ENCODE measurements at places on chromosomes 2 and 18.

GRCh38 chr2:86671337-86671981, 47.8 kb upstream of the RNF103 start:
- no peak for DNase-seq

DNA sequence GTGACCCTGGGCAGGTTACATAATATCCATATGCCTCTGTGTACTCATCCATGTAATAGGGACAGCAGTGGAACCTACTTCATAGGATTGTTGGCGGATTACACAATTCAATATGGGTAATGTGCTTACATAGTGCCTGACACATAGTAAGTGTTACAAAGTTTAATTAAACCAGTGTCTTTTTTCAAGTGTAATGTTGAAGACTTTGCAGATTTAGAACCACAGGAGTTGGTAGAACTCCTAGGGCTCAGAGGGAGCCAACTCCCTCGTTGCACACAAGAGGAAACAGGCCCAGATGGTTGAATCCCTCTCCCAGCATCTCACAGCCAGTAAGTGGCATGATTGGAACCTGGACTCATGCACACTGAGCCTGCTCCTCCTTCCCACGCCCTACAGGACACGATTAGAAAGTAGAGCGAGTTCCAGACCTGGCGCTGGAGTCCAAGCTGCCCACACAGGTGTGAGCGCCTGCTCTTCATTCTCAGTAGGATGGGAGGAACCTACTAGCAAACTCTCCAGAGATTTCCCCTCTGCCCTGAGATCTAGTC, 97.8 kb downstream of the VSNL1 start:
- no peak for DNase-seq

GRCh38 chr2:102518170-102518569, 45.1 kb downstream of the SLC9A4 start:
- no peak for DNase-seq

DNA sequence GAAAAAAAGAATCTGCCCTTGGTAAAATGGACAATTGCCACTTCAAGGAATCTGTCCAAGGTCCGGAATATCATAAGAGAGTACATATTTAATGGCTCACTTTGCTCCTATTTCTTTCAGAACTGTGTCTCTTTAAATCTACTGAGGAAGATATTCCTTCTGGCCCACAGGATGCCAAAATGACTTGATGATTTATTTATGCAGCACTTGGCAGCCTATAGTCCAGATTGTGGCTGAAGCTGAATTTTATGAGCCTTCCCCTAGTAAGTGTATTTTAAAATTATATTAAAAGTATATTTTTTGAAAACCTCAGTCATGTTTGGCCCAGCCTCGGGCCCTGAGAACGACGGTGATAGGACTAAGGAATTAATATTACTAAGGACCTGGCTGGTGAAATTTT, 465.1 kb upstream of the HNRNPA3 start:
- DNase-seq: no peak

DNA sequence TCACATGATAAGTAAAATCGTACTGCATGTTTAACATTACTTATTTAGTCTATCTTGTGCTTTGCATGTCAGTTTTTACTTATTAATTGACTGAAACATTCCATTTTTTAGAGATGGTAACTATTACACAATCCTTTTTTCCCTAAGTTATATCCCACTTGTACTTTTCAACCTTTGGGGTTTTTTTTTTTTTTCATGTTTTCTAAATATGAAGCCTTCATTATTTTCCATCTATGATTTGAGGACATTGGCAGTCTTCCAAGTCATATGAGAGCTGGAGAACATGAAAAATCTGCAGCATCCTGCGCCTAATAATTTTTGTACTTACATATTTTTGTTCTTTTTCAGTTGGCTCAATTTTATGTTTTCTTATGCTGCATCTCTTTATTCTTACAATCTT, 113.9 kb downstream of the MYO1B start:
- DNase-seq: no peak

- DNase-seq: no peak
Measured at GRCh38 chr18:75639472-75639831, 211.9 kb upstream of the SMIM21 start.

DNA sequence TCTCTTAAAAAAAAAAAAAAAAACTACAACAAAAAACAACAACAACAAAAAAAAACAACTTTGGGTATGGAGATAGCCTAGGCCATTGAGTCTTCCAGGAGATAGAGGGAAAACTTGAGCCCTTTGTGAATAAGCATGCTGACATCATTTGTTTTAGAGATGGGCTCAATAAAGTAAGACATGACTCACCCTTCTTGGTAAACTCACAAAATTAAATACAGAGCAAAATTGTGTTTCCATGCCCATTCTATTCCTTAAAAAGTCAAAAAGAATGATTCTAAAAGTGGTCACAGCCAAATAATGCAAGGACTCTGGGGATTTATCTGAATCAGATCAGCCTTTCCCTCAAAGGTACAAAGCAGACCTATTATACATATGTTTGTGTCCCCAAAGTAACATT, 117.4 kb downstream of the ETAA1 start:
- DNase-seq: no peak

DNA sequence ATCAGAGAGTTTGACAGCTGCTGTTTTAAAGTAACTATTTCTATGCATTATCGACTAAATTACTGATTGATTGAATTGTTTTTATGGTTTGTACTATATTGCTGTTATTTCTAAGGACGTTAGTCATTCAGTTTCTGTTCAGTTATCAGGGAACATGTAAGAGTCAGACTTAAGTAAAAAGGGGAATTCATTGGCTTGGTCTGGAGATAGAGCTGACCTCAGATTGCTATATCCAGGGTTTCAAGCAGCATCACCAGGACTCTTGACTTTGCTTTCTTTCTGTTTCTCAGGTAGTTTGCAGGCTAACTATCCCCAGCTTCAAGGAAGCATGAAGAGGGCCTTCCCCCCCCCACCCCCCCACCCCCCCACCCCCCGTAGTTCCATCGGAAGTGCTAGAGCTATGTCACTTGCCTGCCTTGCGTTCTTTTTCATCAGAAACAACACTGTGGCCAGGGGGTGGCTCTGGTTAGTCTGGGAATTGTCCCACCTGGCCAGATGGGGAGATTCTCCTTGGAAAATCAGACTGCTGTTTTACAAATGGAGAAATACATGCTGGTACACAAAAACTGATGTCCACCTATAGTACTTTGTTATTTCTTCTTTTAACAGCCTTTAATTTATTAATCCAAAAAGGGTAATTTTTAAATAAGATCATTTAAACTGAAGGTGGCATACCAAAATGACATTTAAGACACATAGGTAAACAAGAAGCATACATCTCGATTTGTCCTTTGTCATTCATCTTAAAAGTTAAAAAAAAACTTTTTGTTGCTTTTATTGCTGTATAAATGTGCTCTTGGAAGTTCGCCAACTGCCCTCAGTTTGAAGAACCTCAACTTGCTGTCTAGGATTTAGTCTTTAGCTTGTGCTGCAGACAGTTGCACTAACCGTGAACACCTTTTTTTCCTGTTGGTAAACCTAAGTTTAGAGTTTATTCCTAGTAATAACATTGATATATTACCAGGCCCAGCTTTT, 9.4 kb downstream of the SMAD4 start:
- no peak for DNase-seq

DNA sequence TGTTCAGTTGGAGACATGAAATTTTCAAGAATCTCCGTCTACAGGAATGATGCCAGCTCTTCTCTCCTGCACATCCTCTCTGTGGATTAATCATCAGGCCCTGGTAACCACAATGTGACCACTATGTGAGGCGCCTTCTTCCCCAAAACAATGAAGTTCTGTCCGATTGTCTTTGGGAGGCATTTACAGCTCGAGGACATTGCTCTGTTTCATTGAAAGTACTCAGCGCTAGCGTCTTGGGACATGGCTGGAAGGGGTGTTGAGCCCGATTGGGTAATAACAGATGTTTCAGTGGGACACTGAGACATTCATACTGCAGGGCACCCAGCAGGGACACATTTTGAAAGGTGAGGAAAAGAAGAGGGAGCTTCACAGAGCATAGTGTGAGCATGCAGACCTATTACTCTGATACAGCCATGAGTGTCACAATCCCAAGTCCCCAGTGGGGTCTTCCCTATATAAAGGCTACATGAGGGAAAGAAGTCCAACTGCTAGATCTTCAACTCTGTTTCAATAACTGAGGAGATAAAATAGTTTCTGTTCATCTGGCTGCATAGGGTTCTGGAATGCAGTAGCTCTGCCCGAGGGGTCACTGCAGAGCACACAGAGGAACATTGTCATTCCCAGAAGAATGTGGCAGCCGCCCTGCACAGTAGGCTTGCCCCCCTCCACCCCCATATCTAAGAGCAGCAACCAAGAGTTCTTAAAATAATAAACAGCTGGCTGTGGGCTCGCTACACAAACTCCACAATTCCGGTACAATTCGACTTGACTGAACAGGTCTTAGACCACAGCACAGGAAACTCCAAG, 237.3 kb downstream of the OSR1 start:
- no peak for DNase-seq

GRCh38 chr18:21901423-21901945, 160.9 kb downstream of the MIB1 start:
- DNase-seq: no peak

DNA sequence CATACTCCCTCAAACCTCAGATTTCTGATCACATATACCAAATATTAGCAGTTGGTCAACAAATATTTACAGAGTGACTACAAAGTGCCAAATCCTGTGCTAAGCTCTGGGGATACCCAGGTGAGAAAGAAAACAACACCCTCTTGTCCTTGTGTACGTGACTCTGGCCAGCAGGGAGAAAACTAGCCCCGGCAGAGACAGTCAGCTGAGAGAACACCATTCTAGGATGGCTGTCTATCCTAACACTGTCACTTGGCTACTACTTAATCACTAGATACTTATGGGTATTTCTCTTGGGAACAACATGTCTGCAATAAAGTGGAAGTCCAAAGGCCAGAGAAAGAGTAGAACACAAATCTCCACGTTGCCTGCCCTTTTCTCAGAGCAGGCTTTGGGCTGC, 57.9 kb upstream of the CD226 start:
- no peak for DNase-seq

GRCh38 chr2:28997847-28998735, 17.0 kb downstream of the TOGARAM2 start:
- no peak for DNase-seq

GRCh38 chr2:23563673-23564614, 179.0 kb downstream of the KLHL29 start:
- peak; percentile 27 for DNase-seq

DNA sequence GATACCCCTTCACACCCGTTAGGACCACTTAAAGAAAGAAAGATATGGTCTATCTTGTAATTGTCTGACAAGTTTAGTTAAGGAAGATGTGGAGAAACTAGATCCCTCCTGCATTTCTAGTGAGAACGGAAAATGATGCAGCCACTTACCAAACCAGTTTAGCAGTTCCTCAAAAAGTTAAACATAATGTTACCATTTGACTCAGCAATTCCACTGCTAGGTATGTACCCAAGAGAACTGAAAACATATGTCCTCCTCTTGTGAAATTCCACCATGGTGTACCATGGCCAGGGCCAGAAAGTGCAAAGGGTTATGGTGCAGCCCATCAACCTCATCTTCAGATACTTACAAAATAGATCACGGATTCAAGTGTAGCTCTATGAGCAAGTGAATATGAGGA, 79.0 kb upstream of the ID2 start:
- DNase-seq: no peak

- DNase-seq: no peak
Measured at GRCh38 chr2:128753321-128753720, 434.7 kb upstream of the HS6ST1 start.

DNA sequence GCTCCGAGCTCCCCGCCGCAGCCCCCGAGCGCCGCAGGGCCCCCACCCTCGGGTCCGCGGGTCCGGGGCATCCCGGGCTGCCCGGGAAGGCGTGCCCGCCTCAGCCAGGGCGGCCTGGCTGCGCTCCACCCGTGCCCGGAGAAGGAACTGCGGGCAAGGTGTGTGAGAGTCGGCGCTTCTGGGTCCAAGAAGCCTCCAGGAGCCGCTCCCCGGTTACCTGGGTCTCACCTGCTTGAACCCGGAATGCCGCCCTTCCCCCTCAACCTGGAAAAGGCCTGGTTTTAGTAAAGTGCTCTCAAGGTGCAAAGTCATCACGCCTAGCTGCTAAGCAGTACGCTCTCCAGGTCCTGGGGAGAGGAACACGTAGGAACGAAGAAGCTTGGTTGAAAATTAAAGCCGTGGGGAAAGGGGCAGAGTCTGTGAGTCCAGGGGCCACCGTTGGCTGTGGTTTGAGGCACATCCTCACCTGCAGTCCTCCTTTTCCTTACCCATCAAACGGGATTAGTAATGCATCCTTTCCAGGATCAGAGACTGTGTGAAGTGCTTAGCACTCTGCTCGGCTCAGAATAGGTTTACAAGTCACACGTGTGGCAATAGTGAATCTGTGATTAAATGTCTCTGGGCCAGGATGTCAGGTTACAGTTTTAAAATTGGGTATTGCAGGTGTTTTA, 1.2 kb downstream of the ASAP2 start:
- DNase-seq: peak; percentile 63

DNA sequence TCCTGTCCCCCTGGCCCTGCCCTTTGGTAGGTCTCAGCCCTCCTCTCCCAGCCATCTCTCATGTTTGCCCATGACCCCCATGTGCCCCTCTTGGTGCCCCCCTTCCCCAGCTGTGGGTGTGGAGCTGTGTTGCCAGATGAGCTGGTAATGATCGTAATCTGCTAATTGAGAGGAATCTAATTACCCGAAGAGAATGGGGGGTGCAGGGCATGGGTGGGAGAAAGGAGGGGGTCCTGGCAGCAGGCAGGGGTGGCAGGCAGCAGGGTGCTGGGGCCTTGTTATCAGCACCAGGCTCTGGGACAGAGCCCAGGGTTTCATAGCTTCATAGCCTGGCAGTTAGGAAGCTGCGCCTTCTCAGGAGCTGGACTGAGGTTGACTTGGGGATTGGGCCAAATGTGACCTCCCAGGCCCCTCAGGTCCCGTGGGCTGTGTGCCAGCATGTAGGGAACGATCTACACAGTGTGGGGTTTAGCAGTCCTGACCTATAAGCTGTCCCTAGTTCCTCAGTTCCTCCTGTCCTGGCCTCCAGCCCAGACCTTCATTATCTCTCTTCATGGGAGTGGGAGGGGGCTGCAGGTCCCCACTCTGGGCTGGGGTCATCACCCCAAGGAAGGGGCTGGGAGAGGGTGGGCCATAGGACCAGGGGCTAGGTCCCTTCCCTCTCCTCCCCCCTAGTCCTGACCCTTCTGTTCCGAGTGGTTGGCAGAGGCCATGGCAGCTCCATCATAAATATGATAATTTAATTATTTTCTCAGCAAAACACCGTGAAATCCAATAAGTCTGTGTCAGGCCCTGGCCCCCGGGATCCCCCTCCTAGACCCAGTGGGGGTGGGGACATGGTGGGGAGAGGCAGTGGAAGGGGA, 6.5 kb upstream of the ASIC4 start:
- no peak for DNase-seq

DNA sequence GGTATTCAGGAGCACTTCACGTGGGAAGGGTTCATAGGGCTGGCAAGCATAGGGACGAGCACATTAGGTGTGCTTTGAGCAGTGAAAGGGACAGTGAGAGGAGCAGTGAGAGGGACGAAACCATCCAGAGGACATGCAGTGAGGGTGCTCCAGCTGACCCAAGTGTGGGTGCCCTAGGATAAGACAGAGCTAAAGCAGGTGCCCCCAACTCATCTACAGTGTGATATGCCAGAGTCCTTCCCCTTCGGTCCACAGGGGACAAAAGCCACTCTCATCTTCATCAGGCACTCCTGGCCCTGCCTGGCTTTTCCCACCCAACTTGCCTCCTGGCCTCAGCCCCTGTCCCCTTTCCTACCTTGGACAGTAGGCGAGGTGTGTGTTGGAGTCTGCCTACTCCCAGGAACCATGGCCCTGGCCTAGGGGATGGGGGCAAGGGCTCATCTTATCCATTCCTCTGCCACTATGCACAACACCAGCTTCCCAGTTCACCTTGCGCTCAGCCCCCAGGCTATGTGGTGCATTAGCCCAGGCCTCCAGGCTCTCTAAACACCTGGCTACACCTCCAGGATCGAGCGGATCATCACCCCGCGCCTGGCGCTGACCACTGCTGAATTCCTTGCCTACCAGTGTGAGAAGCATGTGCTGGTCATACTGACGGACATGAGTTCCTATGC, 16.1 kb upstream of the ANKRD53 start:
- peak; percentile 18 for DNase-seq
